ENCODE measurements at places on chromosomes 7 and 10.

- DNase-seq: no peak
These were observed 455.6 kb downstream of the POM121L12 start for GRCh38 chr7:53491051-53491450.

GRCh38 chr10:88178758-88179157, 315.3 kb downstream of the PTEN start:
- no peak for DNase-seq

DNA sequence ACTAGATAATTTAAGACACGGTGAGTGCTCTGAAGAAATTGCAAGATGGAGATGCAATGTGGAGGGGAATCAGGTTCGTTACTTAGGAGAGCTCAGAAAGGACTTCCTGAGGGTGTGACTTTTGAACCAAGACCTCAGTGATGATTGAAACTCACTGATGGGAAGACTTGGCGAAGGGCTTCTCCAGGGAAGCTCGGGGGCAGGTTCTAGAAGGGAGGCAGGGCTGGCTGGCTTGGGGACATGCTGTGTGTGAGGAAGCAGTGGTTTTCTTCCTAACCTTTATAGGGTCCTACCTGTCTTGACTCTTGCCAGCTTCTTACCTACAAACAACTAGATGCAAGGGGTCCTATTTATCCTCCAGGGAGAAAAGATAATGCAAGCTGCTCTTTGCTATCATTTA, 637.9 kb downstream of the ACTR3B start:
- no peak for DNase-seq

DNA sequence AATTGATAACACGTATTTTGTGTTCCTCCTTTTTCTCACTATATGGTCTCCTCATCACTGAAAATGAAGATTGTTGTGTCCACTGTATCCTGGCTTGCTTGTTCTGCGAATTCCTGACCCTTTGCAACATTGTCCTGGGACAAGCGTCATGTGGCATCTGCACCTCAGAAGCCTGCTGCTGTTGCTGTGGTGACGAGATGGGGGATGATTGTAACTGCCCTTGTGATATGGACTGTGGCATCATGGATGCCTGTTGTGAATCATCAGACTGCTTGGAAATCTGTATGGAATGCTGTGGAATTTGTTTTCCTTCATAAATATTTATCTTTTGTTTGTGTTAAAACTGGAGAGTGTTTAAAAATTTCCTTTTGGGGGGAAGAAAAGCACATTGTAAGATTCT, 93.7 kb downstream of the MDFIC start:
- DNase-seq: no peak

GRCh38 chr10:72075376-72076115, 12.8 kb downstream of the SPOCK2 start:
- DNase-seq: no peak
